Mammary epithelial cell (primary cell): ENCODE measurements at places on chromosomes 4 and X. TPM values are rescaled to one million over a fixed set of nuclear protein-coding genes. Genes with fewer than 3 reads are reported as not detected.

- peak; percentile 94 for DNase-seq
These were observed 98.9 kb downstream of the KLHL8 start for GRCh38 chr4:87121341-87122065.

GRCh38 chr4:23232987-23233386 is 540.2 kb downstream of the GBA3 start:
- peak; percentile 1 for DNase-seq

DNA sequence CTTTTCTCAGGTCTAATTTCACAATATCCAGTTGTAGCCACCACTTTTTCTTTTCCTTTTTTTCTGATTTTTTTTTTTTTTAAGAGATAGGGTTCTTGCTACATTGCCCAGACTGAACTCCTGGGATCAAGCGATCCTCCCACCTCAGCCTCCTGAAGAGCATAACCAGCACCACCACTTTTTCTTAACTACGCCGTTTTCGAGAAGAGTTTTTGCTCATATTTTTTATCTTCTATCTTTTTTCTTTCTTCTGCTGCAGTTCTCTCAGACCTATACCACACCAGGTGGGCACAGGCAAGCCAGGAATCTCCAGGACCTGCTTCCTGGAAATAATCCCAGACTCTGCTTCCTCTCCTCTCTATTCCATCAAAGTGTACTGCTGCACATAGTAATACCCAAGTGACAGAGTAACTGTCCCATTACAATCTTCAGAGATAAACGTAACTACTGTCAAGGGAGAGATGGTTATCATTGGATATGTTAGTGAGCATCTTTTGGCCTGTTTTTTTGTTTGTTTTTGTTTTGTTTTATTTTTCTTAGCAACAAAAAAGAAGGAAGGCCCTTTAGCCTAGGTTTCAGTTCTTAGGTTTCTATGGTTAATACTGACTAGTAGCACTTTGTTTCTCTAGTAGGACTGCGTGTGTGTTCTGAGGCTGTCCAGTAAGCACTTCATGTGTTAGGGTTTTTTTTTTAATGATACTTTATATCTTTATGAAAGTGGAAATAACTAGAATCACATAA is 59.2 kb upstream of the TXK start:
- no peak for DNase-seq

EXOC1L gene
- not detected for polyA plus RNA-seq

F8 gene
- 1.7 TPM for polyA plus RNA-seq

TLR6 gene
- polyA plus RNA-seq, result 0.53 TPM

GRCh38 chrX:9373789-9374188 is 91.1 kb upstream of the TBL1X start:
- no peak for DNase-seq

RAI2 gene
- polyA plus RNA-seq, result not detected

DNA sequence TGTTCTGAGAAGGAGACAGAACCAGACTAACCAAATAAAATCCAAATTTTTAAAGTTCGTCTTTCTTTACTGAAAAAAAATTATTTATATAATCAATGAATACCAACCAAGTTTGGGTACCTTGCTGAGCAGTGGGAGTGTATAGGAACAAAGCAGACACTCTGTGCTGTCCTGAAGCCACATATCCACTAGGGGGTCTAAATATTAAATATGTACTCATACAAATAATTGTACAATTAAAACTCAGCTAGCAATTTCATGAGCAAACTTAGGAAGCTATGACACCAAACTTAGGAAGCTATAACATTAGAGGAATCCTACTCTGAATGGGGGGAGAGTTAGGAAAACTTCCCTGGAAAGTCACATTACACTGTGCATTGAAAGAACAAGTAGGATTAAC is 582.0 kb upstream of the EPHA5 start:
- no peak for DNase-seq

TMEM154 gene
- 22.9 TPM for polyA plus RNA-seq

- peak; percentile 77 for DNase-seq
These were observed 102.0 kb downstream of the RTL5 start for GRCh38 chrX:72029483-72030411.

TIMM8A gene
- 16.0 TPM for polyA plus RNA-seq

DNA sequence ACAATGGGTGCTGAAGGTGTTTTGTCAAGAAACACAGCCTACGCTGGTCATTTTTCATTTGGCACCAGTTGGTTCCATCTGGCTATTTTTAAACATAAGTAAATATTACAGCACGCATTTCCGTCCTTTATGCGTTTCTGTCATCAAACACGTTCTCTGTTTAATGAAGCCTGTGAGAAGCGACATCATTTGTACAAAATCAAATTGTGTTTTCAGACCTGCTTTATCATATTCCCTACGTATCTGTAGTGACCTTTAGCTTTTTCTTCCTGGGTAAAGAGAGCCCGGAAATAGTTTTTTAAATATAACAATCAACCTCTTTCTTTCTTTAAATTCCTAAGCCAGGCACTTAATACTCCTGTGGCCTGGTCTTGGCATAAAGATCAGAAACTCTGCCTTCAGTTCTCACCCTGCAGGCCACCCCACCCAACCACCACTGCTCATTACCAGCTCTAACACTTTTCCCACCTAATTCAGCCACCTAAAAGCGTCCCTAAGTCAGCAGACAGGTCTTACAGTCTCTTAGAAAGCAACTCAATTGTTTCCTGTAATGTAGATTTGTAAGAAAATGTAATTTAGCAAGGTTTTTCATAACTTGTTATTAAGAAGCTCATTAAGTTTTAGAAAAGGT is 30.4 kb downstream of the ACSL1 start:
- DNase-seq, result no peak

SLITRK4 gene
- polyA plus RNA-seq, result not detected

GRCh38 chr4:139768366-139768765 is 102.7 kb downstream of the MGST2 start:
- DNase-seq, result no peak

SPIN2A gene
- 0.10 TPM for polyA plus RNA-seq

DNA sequence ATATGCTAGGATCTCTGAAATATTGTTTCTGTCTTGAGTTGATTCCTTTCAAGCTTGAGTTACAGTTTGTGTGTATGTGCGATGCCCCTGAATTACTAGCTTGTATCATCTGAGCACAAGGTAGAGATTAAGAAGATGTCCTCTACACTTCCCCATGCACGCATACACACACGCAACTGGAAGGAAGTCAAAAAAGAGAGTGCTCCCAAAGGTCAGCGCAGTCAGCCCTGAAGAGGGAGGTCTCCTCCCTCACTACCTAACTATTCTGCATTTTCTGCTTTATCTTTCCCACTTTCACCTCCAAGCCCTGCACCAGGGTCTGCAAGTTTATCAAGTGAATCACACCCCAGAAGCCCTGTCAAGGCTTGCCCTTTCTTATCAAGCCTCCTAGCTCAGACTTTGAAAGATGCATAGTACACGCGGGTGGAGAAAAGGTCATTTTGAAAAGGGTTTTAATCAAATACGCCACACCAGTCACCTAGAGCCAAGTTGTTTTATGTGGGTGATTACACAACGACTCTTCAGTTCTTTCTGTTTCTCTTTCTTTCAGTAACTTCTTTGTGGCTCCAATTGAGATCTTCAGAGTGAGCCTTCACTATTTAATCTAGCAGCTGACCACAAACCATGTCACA is 127.7 kb downstream of the ASB9 start:
- DNase-seq, result peak; percentile 8

UGT2B15 gene
- polyA plus RNA-seq, result not detected
